Tibial nerve (tissue), 4 donors: ENCODE measurements at places on chromosomes 1 and 21. TPM values are rescaled to one million over a fixed set of nuclear protein-coding genes. Genes with fewer than 3 reads are reported as not detected.

- no peak overlapping the region for H3K27ac ChIP-seq
- no peak overlapping the region for H3K4me3 ChIP-seq
- no peaks in the 10 kb centered on the region for H3K27me3 ChIP-seq
- no peak for DNase-seq
- no peaks in the 10 kb centered on the region for H3K36me3 ChIP-seq
Measured at GRCh38 chr1:191519519-191519918, 638.7 kb upstream of the RGS18 start.

GBP6 gene
- not detected for total RNA-seq

DNA sequence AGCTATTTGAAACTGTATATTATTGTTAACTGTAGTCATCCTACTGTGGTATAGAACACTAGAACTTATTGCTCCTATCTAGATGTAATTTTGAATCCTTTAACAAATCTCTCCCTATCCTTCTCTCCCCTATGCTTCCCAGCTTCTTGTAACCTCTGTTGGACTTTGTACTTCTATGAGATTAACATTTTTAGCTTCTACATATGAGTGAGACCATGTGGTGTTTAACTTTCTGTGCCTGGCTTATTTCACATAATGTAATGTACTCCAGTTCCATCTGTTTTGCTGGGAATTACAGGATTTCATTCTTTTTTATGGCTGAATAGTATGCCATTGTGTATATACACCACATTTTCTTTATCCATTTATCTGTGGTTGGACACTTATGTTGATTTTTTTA, 64.5 kb upstream of the KIAA1614 start:
- no peaks in the 10 kb centered on the region for H3K27me3 ChIP-seq
- H3K4me1 ChIP-seq = no peaks in the 10 kb centered on the region
- no peak for DNase-seq
- no peak overlapping the region for H3K4me3 ChIP-seq
- peaks cover 9% of the 10 kb centered on the region for H3K36me3 ChIP-seq

DNA sequence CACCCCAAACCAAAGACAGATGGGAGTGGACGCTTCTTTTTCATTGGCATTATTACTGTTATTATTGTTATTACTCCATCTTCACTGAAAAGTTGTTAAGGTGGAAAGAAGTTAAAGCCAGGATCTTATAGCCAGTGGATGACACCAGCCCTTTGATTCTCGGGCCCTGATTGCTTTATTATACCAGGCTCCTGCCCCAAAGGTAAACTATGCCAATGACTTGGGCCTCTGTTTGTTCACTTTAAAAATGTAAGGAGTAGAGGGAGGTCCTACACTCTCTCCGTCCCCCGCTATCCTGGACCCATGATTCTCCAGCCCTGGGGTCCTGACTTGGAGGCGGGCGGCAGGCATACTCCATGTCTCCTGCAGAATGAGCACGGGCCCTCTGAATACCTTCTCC, 106.8 kb downstream of the TOMM20 start:
- H3K4me3 ChIP-seq = no peak overlapping the region
- no peak for DNase-seq
- no peaks in the 10 kb centered on the region for H3K4me1 ChIP-seq
- no peak overlapping the region for H3K27ac ChIP-seq

GRCh38 chr1:218779341-218780100, 394.2 kb upstream of the LYPLAL1 start:
- no peaks in the 10 kb centered on the region for H3K27me3 ChIP-seq
- no peaks in the 10 kb centered on the region for H3K36me3 ChIP-seq
- no peak for DNase-seq
- no peaks in the 10 kb centered on the region for H3K4me1 ChIP-seq
- H3K4me3 ChIP-seq = no peak overlapping the region

GRCh38 chr1:100523038-100523652, 14.8 kb upstream of the GPR88 start:
- DNase-seq = no peak
- H3K4me1 ChIP-seq = no peaks in the 10 kb centered on the region
- no peak overlapping the region for H3K4me3 ChIP-seq

DNA sequence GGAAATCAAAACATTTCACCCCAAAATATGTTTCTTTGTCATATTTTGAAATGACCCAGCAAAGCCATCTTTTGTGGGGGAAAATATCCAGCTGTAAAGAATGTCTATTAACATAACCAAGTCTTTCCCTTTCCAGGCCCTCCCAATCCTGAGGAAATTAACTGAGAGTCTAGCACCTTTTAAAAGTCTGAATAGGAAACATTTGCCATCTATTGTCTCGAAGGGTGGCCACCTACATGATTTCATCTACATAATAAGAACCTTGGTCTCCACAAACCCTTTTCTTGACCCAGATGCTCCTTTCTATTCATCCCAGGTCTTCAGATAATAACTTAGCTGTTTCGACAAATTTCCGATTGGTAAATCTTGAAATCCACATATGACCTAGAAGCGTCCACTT, 5.4 kb upstream of the MT1HL1 start:
- no peak overlapping the region for H3K27ac ChIP-seq
- no peak for DNase-seq
- H3K36me3 ChIP-seq = no peaks in the 10 kb centered on the region
- H3K4me3 ChIP-seq = no peak overlapping the region

ADAMTS4 gene
- 54.9 TPM for total RNA-seq

GRCh38 chr1:203569490-203570318, 56.9 kb upstream of the ATP2B4 start:
- H3K27me3 ChIP-seq = no peaks in the 10 kb centered on the region
- no peaks in the 10 kb centered on the region for H3K4me1 ChIP-seq
- no peak for DNase-seq

CELA3A gene
- 4.8 TPM for total RNA-seq

CASZ1 gene
- 3.9 TPM for total RNA-seq

SPATA46 gene
- not detected for total RNA-seq

GRCh38 chr1:172286629-172287076, 133.8 kb upstream of the C1orf105 start:
- H3K4me3 ChIP-seq = no peak overlapping the region
- no peaks in the 10 kb centered on the region for H3K36me3 ChIP-seq
- H3K27me3 ChIP-seq = no peaks in the 10 kb centered on the region
- DNase-seq = peak; percentile 38
- H3K4me1 ChIP-seq = no peaks in the 10 kb centered on the region

NPHS2 gene
- not detected for total RNA-seq

DNA sequence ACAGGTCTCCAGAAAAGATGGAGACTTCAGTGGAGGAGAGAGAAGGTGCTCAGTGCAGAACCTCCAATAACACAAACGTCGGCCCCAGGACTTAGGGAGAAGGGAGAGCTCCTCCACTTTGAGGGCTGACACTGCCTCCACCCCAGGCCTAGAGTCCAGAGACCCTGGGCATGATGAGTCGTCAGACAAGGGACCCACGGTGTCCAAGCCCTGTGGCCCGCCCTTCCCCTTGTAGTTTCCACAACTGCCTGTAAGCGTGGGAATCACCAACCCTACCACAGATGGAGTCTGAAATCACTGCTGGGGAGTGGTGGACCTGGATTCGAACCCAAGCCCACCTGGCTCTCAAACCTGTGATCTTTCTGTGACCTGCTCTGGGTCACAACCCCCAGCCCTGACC, 281.1 kb downstream of the NPHP4 start:
- H3K4me1 ChIP-seq = no peaks in the 10 kb centered on the region
- H3K36me3 ChIP-seq = no peaks in the 10 kb centered on the region
- H3K4me3 ChIP-seq = no peak overlapping the region
- H3K27ac ChIP-seq = no peak overlapping the region
- no peak for DNase-seq

FCGR1A gene
- 22.5 TPM for total RNA-seq

SRRM1 gene
- total RNA-seq = 106 TPM
